ENCODE measurements at places on chromosomes 4 and X.

DNA sequence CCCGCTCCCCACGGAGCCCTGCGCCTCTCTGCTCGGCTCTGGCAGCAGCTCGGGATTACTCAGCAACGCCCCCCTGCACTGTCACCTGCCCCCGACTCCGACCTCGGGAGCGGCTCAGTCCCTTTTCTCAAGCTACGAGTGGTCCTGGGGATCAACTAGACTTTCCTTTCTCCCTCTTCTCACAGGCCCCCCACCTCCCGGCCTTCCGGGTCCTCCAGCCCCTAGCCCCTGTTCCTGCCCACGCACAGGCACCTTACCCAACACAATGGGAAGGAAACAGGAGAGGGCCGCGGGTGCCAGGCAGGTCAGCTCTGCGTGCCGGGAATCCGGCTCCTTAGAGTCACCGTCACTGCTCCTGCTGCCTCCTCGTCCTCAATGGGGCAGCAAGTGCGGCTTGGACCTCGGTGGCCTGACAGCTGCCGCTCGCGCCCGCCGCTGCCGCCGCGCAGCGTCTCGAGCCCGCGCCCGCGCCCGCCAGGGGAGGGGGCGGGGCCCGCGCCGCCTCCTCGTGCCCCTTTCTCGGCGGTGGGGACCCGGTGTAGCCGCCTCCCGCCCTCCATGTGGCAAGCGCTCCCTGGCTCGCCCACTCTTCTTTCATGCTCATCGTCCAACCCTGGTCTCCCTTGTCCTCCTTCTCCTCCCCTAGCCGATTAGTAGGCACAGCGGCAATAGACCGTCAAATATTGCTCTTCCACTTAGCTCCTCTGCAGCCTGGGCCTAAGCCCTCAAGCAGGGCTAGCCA is at the start of gene RAB9B:
Gene RAB9B (minus strand): TSS at position 455 of the 742 bp plus-strand sequence. CDS start 6,473 bp downstream, outside the sequence.
- DNase-seq = no peak

DNA sequence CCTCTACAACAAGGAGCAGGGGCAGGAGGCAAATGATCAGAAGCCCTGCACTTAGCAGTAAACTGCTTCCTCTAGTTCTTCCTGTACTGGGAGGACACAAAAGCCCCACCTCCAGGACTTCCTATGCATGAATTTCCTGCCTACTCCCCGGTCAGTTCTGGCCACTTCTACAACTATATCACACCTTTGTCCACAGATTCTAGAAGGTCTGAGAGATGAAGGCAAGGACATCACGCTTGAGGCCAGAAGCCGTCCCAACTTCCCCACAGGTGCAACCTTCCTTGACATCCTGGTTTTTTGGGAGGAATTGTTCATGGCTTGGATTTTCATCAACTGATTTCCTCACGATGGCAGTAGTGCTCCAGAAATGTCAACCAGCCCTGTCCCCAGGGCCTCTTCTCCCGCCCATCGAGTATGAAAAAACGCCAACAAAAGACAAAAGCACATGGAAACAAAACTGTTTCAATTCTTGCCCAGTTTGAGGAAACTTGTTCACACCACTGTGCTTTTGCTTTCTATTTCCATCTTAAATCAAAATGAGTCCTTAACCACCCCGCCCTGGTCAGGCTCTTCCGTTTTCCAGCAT is 206.5 kb upstream of the STK26 start:
- DNase-seq = peak; percentile 35

GRCh38 chr4:16448241-16448840 is 222.1 kb upstream of the TAPT1 start:
- DNase-seq = no peak

DNA sequence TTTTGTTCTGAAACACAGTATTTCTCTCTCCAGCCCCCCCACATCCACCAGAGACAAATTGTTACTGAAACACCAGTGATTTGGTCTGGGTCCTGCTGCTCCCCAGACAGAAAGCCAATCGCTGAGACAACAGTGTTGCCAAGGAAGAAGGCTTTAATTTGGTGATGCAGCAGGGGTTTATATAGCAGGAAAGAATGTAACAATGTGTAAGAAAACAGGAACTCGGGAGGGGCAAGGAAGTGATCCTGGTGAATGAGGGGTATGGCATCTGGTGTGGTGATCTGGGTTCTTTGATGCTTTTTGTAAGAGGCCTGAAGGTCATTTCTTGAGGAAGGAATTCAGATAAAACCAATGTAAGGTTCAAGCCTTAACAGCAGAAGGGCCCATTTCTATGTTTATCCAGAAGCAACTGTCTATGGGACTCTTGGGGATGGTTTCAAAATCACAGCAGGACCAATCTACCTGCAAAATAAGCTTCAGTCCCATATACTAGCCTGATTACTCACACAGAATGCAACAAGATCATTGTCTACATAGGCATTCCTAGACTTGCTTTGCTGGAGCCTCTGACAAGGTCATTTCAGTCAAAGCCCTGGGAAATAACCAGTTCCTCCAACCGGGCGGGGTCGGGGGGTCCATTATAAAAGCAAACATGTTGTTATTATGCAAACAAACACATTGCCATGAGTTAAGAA is 445.2 kb upstream of the ZFP42 start:
- DNase-seq = no peak

GRCh38 chr4:168677063-168677462 is 180.2 kb downstream of the PALLD start:
- DNase-seq = no peak

DNA sequence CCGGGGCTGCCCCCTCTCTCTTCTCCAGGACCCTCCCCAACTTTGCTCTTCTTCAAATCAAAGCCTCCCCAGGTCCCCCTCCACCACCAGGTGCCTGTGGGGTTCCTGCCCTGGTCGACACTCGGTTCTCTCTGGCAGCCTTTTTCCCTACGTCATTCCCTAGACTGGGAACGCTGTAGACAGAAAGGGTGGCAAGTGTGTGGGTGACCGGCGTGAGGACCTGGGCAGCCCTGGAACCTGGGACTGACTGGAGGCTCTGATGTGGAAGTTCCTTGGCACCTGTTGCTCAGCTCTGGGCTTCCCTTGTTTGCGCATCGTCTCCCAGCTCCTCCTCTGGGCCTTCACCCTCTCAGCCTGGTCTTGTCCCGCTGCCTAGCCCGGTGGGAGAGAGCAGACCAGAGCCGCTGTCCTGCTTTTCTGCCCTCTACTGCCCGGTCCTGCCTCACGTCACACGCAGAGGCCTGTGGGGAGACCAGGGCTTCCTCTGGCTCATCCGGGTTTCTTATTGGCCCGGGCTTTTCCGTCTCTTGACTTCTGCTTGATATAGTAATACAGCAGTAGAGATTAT is 1.3 kb downstream of the TACC3 start:
- no peak for DNase-seq

- peak; percentile 74 for DNase-seq
Observed at GRCh38 chrX:1502241-1502640, 34.7 kb downstream of the P2RY8 start.

- DNase-seq = no peak
Observed at GRCh38 chr4:12145106-12145505, 716.4 kb upstream of the HS3ST1 start.

All from GM12865 (cell line).